ENCODE measurements at places on chromosomes 3 and 15.

GRCh38 chr15:62306851-62307504, 141.9 kb upstream of the C2CD4B start:
- no peak for DNase-seq

- DNase-seq, result no peak
These were observed 384 bp downstream of the KNL1 start for GRCh38 chr15:40594429-40594836.

DNA sequence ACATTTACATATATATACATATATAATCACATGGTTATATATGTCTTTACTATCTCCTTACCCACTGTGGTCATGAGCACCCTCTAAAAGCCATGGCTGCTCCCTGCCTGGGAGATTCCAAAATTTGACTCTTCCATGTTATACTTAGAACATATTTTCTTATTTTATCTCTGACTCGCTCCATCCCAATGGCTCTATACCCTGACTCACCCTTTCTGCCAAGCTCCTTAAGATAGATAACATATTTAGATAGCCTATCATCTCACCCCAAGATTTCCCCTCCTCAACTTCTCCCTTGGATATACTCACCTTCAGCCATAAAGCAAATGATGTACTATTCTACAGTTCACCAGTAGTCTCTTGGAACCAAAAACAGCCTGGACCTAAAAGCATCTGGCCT, 65.1 kb downstream of the CD200R1L start:
- DNase-seq, result no peak

GRCh38 chr3:43951813-43952212, 261.1 kb downstream of the ABHD5 start:
- no peak for DNase-seq

DNA sequence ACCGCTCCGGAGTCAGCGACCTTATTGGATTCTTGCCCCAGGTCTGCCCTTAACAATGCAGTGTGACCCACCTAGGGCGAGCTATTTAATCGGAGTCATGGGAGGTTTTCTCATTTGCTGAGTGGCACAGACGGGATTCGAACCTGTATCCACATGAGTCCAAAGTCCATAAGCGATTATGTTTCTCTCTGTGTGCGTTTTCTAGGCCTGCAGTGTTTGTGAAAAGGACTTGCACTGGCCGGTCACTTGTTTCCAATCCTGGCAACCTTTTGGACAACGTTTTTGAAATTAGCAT, 691 bp upstream of the HDGFL3 start:
- no peak for DNase-seq

GRCh38 chr15:91947683-91948608, 94.4 kb downstream of the SLCO3A1 start:
- no peak for DNase-seq

All from activated T-cell treated with anti-CD3 and anti-CD28 coated beads for 48 hours (primary cell).